ENCODE measurements at places on chromosomes 5 and 9.

DNA sequence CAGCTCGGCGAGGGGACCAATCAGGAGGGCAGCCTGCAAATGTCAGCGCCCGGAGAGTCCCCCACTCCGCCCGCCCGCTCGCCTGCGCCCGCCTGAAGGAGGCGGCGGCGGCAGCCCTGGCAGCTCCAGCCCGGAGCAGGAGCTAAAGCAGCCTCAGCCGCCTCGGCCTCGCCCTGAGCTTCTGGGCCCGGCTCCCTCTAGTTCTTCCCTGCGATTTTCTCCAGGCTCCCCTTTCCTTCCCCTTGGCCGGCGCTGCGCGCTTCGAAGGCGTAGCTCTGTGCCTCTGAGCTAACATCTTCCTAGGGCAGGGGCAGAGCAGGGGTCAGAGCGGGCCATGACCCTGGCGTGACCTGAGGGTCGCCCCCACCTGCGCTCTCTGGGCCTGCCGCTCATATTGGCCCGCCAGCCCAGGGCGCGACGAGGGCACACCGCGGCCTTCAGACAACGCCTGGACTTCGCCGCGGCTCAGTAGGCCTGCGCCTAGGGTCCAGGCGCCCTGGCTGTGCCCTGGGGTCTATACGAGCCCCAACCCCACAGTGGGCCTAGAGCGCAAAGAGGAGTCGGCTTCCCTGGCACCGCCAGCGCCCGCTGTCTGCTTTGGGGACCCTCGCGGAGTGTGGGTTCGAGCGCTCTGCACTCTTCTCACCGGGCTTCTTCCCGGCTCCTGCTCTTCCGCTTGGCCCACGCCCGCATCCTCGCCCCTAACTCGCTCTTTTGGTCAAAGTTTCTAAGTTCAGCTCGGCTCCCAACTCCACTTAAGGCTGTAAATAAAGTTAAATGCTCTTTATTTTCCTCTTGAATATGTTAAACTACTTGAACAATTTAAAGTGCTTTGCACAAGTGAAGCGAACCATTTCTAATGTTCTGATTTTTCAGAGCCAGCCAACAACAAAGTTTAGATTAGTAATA is 504 bp upstream of the OTP start:
- DNase-seq: no peak

- DNase-seq: no peak
Observed at GRCh38 chr9:33354651-33355211, 47.6 kb downstream of the AQP7 start.

GRCh38 chr5:82894716-82895115 is 182.5 kb downstream of the TMEM167A start:
- DNase-seq: no peak

- no peak for DNase-seq
Observed at GRCh38 chr5:39570403-39571027, 145.7 kb upstream of the DAB2 start.

DNA sequence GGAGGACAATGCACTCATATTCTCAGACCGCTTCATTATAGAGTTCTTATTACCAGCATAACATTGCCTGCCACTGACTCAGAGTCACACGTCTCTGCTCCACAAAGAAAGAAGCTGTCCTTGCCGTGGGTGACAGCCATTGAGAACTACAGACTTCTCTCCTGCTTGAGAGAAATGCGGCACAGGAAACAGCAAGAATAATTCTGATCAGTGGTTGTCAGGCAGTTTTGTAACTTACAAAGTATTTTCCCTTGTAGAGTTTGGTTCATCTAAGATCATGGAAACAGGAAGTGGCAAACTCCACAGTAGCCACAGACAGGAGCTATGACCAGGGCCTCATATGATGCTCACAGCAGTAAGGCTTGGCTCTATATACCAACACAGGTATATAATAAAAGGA is 47.0 kb downstream of the KCNV2 start:
- no peak for DNase-seq
